ENCODE measurements at places on chromosomes 4 and X. TPM values are rescaled to one million over a fixed set of nuclear protein-coding genes. Genes with fewer than 3 reads are reported as not detected.

RBM46 gene
- not detected for total RNA-seq

FAT4 gene
- 42.5 TPM for total RNA-seq

ERAS gene
- total RNA-seq = not detected

SMARCA1 gene
- 24.0 TPM for total RNA-seq

IGBP1 gene
- 65.5 TPM for total RNA-seq

TCEAL2 gene
- total RNA-seq = not detected

FAM47E gene
- 0.18 TPM for total RNA-seq

NWD2 gene
- total RNA-seq = not detected

USP51 gene
- total RNA-seq = 0.75 TPM

IL21 gene
- total RNA-seq = not detected

MUC7 gene
- not detected for total RNA-seq

LSM6 gene
- 35.8 TPM for total RNA-seq

RHOH gene
- total RNA-seq = not detected

NXF2B gene
- not detected for total RNA-seq

NSUN7 gene
- total RNA-seq = under 0.01 TPM

VCX3B gene
- total RNA-seq = not detected

NRK gene
- 0.28 TPM for total RNA-seq

ZFP92 gene
- total RNA-seq = 0.90 TPM

PNMA6A gene
- total RNA-seq = 0.99 TPM

PROM1 gene
- total RNA-seq = 0.18 TPM

CT45A10 gene
- not detected for total RNA-seq

SUPT20HL2 gene
- not detected for total RNA-seq

FMR1NB gene
- not detected for total RNA-seq

GSX2 gene
- total RNA-seq = not detected

KDR gene
- total RNA-seq = 144 TPM

FRMD7 gene
- total RNA-seq = not detected

HDX gene
- total RNA-seq = 5.5 TPM
